Mucosa of gallbladder (tissue), 1 donor: ENCODE measurements at places on chromosomes 2 and 18. TPM values are rescaled to one million over a fixed set of nuclear protein-coding genes. Genes with fewer than 3 reads are reported as not detected.

GDF7 gene
- total RNA-seq: 2.5 TPM

- peak; percentile 43 for DNase-seq
These were observed 56.2 kb downstream of the ITSN2 start for GRCh38 chr2:24304098-24304497.

DNA sequence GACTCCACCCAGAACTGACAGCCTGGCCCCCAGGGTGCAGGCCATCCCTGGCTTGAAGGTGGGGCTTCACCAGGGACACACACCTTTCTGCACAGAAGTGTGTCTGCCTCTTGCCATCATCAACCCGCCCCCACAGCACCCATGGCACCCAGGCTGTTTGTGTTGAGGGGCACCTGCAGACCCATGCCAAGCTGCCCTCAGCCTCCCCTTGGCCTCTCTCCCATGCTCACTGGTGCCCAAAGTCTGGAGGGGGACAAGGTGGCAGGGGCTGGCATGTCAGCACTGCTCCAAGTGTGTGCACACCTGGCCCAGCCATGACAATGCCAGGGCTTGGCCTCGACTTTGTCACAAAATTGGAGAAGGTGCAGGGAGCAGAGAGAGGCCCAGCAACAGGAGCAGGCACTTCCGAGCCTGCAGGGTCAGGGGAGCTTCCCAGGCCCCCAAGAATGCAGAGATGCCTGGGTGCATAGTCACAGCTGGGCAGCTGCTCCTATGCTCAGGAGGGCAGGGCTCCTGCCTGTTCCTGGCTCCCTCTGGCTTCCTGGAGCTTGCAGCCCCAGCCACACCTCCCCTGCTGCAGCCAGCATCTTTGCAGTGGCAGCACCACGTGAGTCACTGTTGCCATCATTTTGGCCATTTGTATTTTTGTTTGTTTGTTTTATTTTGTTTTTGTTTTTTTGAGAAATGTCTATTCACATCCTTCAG is 280.6 kb upstream of the UBE2E3 start:
- DNase-seq: no peak

FBXO41 gene
- total RNA-seq: 8.5 TPM

LYPD6 gene
- 30.1 TPM for total RNA-seq

- DNase-seq: no peak
These were observed 17.1 kb upstream of the IL1R2 start for GRCh38 chr2:101974663-101975062.

FAM228A gene
- total RNA-seq: 1.0 TPM

DNA sequence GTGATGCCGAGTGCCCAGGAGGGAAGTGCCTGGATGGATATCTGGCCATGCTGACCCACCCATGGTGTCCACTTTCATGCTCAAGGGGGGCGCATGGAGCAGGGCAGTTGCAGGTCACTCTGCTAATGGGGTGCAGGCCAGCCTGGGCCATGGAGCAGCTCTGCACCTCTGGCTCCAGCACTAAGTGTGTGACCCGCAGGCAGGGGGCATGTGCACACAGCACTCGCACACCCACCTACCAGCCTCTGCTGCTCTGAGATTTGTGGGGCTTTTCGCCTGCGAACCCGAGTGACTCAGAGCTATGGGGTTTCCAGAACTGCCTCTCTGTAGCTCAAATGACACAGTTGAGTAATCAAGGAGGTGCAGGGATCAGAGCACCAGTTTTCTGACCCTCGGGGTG is 66.2 kb downstream of the CYP26B1 start:
- DNase-seq: no peak

- DNase-seq: no peak
These were observed 159.2 kb downstream of the DTNB start for GRCh38 chr2:25514043-25514637.

DNA sequence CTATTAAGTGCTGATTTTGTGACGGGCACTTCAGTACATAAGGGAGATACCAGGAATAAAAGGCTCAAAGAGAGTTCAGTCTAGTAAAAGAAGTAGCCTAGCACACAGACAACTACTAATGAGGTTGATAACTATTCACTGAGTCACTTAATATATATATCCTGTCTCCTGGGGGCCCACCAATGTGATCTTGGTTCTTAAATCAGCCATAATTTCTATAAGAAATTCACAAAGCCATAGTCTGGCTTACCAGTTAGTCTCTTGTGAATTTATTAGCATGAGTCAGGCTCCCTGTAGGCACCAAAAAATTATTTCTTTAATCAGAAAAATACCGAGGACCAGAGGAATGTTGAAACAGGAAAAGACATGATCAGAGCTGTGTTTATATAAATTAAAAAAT is 10.4 kb downstream of the KCNE4 start:
- no peak for DNase-seq

STPG4 gene
- total RNA-seq: 0.20 TPM

TMEM150A gene
- total RNA-seq: 31.9 TPM

MOGAT1 gene
- total RNA-seq: 102 TPM

CCDC142 gene
- 26.5 TPM for total RNA-seq

DNA sequence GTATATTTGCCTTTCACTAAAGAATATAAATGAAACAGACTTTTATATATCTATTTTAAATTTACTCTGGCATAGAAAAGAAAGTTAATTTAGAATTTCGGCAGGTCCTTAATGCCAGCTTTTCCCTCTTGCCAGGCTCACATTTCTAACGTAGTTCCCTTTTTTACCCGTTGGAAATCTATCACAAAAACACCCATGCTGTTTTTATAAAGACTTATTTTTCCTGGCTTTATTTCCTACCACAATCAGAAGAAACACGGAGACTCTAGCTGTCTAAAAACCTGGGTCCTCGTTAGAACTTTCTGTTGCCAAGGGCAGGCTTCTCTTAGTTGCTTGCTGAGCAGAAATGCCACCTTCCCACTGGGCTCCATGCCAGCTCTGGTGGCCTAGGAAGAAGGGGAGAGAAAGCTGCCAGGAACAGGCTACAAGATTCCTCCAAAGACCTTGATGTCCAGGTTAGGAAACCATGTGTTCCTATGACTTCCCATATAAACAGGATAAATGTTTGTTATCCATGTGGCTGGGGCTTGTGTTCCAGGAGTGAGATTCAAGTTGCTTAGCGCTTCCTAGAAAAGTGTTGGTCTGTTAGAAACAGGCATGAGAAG is 17.8 kb upstream of the TMEM18 start:
- no peak for DNase-seq

- DNase-seq: no peak
These were observed 10.5 kb upstream of the ARMC9 start for GRCh38 chr2:231187736-231188505.

DNA sequence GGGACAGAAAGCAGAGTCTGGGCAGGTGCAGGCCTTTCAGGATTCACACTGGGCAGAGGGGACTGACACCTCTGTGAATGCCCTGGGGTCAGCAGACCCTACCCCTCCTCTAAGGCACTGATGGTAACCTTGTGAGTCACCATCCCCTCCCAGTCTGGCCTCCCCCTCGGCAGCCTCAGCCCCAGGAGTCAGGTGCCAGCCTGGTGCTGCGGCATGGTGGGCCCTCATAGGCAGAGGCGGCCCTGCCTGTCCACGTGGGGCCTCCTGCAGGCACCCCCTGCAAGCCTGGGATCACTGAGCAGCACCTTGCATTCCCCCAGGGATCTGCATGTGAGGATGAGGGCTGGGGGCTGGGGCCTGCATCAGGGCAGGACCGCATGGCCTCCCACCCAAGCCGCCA is 4.8 kb upstream of the GPR17 start:
- no peak for DNase-seq

DNA sequence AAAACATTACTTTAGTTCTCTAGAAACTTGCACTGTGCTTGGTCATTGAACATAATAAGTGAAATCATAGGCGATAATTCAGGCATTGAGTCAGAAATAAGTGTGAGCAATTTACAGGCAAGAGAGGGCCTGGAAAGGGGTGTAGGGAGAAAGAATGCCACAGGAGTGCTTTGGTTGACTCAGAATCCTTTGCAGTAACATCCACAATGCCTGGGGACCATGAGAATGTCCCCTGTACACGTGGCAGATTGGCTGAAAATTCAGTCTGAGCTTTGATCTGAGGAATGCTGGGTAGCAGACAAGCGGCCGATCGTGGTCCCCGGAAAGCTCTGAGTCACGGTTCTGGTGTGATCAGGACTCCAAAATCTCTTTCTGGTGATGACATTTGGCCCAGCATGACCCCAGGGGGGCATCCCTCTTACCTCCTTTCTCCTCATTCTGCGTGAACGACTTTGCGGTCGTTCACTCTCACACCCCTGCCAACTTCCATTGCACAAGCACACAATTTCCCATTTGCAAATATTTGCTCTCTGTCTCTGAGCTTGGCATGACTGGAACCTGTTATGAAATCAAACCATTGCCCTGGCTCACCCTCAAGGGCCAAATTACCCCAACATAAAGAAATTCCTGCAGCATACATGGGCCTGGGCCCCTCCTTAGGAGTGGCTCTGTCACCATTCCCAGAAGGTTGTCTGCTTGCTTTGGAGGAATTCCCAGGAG is 305.0 kb upstream of the EPAS1 start:
- peak; percentile 69 for DNase-seq

ANKRD36B gene
- total RNA-seq: 13.2 TPM

CDKL4 gene
- total RNA-seq: 1.1 TPM

PSD4 gene
- 70.3 TPM for total RNA-seq

DNA sequence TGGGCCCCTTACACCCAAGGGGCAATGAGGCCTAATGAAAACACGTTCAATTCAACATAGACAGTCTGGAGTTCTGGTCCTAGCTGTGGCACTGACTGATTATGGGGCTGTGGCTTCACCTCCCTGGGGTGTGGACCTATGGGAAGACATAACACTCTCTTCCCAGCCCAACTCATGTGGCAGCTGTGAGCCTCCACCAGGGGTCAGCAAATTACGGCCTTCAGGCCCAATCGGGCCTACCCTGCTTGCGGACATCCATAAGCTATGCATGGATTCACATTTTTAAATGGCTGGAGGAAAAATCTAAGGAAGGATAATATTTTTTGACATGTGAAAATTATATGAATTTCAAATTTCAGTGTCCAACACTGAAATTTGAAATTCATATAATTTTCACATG is 101.3 kb downstream of the LOXHD1 start:
- DNase-seq: no peak

ABCG5 gene
- 3.1 TPM for total RNA-seq

- DNase-seq: no peak
These were observed 278.7 kb downstream of the BCL2 start for GRCh38 chr18:63040788-63041410.

NEURL3 gene
- 3.7 TPM for total RNA-seq

CNGA3 gene
- total RNA-seq: not detected

RGPD3 gene
- 0.14 TPM for total RNA-seq

AQP12B gene
- total RNA-seq: not detected

B3GNT7 gene
- total RNA-seq: 281 TPM

- no peak for DNase-seq
These were observed 751.2 kb downstream of the SATB2 start for GRCh38 chr2:198706476-198707082.

GRCh38 chr2:37039580-37039979 is 44.6 kb downstream of the HEATR5B start:
- DNase-seq: no peak

TMEM18 gene
- 18.6 TPM for total RNA-seq

GRCh38 chr2:43424262-43425207 is 171.3 kb downstream of the THADA start:
- no peak for DNase-seq

DNA sequence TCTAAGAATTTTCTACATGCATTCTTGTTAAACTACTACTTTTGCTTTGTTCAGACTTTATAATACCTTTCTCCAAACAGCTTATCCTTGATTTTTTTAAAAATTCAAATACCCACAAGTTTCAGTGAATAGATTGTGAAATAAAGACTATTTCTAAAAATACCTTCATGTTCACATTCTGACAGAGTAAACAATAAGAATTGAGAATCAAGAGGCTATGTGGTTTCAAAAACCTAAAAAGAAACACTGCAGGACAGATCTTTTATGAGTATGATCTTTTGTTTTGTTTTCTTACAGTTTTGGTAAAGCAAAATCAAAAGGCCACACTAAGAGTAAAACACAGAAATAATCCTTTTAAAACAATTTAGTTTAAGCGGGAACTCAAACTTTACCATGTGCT is 21.2 kb downstream of the ALS2 start:
- DNase-seq: no peak

IL36A gene
- not detected for total RNA-seq
